ENCODE measurements at places on chromosomes 6 and 20. TPM values are rescaled to one million over a fixed set of nuclear protein-coding genes. Genes with fewer than 3 reads are reported as not detected.

The HSP90AB1 gene
- 878 TPM for total RNA-seq

The ENPP3 gene
- not detected for total RNA-seq

The CALHM5 gene
- 1.5 TPM for total RNA-seq

The PSMB1 gene
- total RNA-seq: 372 TPM

The COL19A1 gene
- 0.65 TPM for total RNA-seq

DNA sequence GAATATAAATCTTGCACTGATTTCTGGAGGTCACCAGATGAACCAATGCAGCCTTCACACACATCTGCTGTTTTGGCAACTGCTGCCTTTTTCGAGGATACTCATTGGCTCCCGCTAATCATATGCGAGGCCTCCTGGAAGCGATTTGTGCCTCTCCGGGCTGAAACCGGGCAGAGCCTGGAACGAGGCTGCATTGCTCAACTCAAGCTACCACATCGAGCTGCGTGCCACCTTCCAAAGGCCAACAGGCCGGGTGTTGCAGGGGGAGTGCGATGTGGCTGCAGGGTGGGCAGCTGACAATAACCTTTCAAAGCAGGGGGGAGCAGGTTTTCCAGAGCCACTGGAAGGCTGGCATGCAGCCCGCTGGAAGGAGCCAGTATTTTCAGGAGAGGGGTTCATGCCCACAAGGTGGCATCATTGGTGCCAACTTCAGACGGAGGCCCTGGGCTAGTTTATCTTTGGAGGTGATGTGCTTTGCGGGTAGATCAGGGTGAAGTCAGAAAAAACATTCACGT is 122.6 kb upstream of the IFNGR1 start:
- no peak for DNase-seq

DNA sequence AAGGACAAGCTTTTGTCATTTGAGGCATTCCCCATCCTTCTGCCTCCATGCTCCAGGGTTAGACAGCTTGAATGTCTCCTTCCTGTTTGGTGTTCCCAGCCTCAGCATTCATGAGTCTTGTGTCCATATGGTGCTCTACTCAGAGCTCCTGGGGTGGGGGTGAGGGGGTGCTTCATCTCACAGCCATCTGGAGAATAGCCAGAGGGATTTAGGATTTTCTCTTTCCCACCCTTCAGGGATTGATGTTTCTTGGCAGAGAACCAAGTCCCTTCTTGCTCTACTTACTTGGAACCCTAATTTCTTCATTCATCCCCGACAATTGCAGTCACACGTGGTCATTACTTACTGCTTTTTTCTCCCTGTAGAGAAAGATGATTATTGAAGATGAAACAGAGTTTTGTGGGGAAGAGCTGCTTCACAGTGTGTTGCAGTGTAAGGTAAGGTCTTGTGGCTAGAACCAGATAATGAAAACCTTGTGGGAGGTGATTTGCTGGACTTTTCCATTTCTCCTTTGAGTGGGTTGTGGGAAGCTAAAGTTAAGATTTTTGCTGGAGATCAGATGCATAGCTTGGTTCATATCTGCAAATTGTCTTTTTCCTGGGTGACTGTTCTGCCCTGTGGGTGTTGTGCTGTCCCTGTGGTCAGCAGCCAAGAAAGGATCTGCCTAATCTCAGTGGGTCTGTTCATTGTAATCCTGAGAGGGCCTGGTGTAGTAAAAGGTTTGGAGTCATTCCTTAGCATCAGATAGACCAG is 18.6 kb downstream of the CMTR1 start:
- DNase-seq: no peak

DNA sequence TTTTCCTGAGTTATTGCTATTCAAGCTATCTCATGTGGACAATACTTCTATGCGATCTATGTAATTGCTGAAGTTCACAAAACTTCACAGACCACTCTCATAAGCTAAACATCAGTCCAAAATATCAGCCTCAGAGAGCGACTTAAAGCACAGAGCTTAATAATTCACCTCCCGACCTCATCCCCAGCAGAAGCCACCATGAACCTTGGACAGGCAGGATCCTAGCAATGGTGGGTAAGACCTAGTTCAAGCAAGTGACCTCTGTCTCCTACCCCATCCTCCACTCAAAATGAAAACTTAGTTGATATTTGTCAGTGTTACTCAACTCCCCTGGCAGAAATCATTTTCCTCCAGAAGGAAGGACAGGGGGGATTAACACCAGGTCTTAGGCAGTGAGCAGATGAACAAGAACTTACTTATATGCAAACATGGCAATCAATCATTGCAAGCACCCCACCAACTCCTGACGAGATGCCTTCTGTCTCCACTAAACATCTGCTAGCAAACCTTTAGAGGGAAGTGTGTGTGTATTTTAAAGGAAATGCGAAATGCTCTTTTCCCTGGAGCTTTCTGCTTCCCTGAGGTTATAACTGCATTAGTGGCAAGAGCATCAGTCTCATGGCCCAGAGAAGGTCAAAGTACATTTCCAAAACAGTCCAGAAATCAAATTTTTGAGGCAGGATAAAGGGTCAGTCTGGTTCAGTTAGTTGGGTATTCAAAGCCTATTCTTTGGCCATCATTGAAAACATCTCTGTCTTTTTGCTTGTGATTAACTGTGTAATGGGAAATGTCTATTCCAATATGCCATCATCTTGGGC is 90.0 kb downstream of the SLC22A23 start:
- no peak for DNase-seq

DNA sequence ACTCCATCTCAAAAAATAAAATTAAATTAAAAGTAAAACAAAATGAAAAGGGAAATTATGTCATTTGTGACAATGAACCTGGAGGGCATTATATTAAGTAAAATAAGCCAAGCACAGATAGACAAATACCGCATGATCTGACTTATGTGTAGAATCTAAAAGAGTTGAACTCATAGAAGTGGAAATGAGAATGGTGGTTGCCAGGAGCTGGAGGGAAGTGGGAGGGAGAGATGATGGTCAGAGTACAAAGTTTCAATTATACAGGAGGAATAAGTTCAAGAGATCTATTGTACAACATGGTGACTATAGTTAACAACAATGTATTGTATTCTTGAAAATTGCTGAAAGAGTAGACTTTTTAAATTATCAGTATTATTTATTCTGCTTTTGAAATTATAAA is 183.4 kb downstream of the ID4 start:
- no peak for DNase-seq

DNA sequence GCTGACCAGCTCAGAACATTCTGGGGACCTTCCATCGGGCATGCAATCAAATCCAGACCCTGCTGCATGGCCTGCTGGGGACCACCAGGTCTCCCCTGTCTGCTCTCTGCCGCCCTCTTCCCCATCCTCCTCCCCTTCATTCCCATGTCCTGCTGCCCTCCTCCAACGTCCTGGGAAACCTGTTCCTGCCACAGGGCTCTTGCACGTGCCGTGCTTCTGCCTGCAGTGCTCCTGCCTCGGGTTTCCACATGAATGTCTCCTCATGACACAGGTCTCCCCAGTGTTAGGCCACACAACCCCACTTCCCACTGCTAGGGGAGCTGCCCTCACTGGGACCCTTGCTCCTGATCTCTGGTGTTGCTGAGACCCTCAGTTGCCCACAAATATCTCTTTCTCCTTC is 37.2 kb downstream of the SULF2 start:
- DNase-seq: no peak

- no peak for DNase-seq
These were observed 166.3 kb upstream of the TSHZ2 start for GRCh38 chr20:52805843-52806242.

- DNase-seq: no peak
These were observed 296 bp downstream of the DZANK1 start for GRCh38 chr20:18466574-18466893.

DNA sequence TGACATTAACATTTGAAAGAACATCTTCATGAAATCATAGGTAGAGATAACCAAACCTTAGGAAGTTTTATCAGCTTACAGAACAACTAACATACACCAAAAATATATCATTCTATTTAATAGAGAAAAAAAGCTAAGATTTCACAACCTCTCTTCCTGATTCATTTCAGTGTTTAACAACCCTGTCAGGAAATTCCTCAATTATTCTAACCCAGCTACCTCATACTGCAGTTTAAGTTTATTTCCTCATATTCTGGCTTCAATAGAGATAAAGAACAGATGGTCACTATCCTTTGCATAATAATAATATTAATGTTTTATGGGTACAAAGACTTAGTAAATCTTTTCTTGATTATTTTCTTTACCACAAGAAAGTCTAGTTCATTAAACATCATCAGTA is 112.9 kb upstream of the HSF2 start:
- DNase-seq: no peak

- no peak for DNase-seq
These were observed 243.7 kb downstream of the ALDH8A1 start for GRCh38 chr6:134706153-134706552.

DNA sequence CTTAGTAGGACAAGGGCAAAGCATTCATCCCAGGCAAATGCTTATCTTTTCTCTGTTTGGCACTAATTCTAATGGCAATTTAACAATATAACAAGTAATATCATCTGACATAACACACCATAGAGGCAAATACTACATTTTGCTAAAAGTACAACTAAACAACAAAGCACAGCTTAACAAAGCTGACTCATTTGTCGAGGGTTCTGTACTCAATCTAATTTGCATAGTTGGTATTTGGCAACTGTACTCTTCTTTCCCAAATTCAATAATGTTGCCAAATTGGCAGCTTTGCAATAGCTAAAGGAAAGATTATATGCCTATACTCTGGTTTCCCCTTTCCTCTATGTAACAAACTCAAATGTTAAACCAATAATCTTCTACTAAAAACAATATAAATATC is 461.0 kb downstream of the PKHD1 start:
- no peak for DNase-seq

DNA sequence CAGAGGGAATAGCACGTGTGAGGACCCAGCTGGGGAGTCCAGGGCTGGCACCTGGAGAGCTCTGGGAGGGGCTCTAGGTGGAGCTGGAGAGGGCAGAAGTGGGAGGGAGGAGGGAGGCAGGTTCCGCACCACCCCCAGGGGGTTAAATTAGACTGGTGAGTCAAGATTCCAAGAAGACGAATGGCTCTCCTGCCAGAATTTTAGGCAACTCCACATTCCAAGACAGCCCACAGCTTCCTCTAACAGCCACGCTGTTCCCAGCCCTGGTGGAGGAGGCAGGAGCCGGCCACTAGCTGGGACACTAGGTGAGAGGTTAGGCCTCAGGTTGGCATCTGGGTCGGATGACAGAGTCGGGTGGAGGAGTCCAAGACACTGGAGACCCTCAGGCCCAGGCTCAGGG is 60.2 kb downstream of the TFAP2C start:
- DNase-seq: no peak

DNA sequence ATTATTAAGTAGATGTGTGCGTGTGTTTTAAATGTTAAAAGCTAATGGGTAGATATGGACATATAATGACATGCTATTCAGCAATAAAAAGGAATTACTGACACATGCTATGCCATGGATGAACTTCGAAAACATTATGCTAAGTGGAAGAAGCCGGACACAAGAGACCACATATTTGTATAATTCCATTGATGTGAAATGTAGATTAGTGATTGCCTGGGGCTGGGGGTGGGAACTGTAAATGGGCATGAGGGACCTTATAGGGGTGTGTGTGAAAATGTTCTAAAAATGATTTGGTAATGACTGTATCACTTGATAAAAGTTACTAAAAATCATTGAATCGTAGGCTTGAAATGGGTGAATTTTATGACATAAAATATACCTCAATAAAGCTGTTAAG is 104.5 kb upstream of the BEND3 start:
- DNase-seq: no peak

- DNase-seq: no peak
These were observed 2.4 kb downstream of the OSER1 start for GRCh38 chr20:44208165-44208564.

- no peak for DNase-seq
These were observed 92.3 kb downstream of the RFX6 start for GRCh38 chr6:116969211-116969863.

- DNase-seq: no peak
These were observed 12.0 kb upstream of the BPI start for GRCh38 chr20:38291966-38292365.

DNA sequence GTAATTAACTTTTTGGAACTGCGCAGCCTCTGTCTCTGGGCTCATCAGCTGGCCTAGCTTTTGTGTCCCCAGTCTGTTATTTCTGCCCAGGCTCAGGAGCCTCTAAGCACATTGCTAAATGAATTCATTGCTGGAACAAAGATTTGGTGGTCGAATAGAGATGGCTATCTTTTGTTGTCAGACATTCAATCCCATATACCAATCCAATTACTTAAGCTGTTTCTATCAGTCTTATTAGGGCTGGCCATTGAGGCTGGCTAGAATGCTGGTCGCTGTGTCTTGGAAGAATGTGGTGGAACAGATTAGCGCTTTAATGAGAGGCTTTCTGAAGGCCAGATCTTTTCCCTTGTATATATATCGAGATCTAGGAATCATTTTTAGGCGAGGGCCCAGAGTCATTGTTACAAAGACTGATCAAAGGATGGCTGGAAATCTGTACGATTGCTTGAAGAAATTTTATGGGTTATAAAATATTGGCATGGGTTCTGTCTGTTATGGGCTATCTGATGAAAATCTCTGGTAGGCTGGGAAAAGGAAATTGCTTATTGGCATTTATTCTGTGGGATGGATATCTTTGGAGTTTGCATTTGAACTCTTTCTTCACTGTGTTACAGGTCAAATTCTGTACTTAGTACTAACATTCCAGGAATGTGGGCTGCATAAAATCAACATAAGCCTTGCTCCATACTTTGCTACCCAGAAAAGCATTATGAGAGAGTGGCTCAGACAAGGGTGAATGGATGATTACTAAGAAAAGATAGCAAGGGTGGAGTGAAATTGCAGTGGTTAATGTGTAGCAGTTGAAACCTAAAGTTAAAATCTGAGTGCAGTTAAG is 34.8 kb upstream of the JAG1 start:
- no peak for DNase-seq

DNA sequence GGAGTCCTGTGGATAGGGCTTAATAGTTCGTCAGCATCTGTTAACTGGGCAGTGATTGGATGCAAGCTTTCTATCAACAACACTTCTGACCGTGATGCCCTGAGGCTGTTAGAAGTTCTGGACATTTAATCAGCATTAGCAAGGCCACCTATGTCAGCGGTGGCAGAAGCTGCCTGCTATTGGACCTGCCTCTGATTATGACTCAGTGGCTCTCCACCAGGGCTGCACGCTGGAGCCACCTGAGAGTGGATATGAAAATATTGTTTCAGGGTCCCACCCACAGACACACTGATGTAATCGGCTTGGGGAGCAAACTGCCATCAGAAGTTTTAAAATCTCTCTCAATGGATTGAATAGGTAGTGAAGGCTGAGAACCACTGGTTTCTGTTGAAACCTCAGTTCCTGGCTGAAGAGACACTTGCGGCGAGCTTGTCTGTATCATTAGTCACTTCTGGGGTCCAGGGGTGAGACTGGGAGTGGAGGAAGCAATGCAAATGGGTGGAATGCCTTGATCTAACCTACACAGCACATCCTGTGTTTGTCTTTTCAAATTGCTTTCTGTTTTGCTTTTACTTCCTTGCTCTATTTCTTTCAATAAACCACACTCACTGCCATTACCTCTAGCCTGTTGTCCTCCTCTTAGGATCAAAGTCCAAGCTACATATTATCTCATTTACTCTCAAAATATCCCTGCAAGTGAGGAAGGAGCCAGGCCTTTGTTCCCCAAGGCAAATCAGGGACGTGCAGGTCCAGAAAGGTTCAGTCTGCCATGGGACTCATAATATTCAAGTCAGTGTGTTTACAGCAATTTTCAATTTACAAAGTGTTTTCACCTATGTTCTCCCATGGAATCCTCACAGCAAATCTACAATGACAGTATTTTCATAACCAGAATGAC is 4.2 kb downstream of the CLIC5 start:
- DNase-seq: no peak

- DNase-seq: no peak
These were observed 8.7 kb upstream of the STXBP5 start for GRCh38 chr6:147195510-147195909.
